ENCODE measurements at places on chromosomes 3 and 15.
A peak's percentile ranks its signal among the peaks of the same experiment; 100 is the strongest.

DNA sequence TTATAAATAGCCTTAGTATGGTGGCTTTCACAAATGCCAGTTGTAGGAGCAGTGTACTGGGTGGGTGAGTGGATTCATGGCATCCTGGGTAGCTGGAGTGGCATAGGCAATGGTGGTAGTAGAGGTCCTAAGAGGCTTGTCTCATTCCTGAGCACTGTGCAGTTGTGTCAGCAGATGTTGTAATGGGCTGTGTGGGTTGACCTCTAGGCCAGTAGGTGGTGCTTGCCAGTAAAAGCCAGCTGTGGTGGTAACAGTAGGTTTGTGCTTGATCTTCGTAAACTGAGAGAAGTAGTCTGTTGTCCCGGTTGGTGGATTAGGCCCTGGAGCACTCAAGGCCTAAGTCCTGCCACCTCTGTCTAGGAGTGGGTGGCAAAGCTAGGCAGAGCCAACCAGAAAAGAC lies 149.7 kb upstream of the SUCLG2 start:
- no peak for DNase-seq

DNA sequence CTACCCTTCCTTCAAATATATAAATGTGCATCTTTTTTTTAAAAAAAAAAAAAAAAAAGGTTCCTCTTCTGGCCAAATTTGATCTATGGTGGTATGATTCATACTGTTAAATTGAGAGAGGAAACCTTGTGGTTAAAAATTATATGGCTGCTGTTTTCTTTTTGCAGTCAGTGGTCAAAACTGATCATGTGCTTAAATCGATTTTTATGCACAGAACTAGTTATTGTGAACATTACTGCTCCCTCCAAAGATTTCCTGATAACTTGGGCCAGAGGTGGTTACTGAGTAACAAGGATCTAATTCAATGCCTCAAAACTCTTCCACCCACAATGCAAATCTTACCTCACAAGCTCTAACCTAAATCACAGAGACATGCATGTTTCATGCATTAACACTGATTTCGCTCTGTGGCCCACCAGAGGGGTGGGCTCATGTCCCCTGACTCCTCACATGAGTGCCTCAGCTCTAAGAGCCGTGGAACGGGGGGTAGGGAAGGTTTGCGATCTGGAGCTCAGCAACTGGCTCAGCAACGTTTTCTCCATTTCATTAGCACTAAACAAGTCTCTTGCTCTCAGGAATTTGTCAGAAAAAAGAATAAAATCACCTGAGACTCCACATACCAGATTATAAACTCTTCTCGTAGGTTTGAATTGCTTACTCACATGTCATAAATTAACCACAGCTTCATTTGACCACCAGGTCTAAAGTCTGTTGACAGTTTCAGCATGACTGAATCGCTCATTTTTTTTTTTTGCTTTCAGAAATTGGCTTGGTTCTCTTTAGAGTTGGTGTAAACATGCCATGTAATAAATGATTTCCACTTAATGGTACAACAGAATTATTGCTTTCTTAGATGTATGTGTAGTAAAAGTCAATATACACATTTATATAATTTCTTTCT lies 280.4 kb downstream of the CD47 start:
- no peak for DNase-seq

DNA sequence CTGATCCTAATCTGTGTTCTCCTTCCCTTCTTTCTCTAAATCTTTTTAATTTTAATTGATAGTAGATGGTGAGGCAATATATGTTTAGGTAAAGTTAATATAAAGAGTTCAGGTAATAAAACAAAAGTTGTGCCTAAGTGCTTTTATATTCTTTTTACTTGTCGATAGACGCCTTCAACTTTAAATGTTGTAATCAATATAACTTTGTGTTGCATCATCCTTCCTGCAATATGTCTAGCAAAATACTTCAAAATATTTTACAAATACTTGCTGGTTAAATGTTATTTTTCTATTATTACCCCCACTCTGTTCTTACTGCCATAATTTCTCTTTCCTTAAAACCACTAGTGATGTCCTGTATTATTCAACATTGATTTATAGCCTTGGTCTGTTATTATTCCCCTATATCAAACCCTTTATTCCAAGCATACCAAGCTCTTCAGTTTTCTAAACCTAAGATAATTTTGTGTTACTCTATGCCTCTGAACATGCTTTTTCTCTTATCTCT lies 92.4 kb downstream of the NAALADL2 start:
- DNase-seq: no peak

GRCh38 chr15:40595219-40595618 lies 1.2 kb downstream of the KNL1 start:
- no peak for DNase-seq

GRCh38 chr15:31338318-31338878 lies 11.8 kb downstream of the KLF13 start:
- DNase-seq: peak; percentile 56

DNA sequence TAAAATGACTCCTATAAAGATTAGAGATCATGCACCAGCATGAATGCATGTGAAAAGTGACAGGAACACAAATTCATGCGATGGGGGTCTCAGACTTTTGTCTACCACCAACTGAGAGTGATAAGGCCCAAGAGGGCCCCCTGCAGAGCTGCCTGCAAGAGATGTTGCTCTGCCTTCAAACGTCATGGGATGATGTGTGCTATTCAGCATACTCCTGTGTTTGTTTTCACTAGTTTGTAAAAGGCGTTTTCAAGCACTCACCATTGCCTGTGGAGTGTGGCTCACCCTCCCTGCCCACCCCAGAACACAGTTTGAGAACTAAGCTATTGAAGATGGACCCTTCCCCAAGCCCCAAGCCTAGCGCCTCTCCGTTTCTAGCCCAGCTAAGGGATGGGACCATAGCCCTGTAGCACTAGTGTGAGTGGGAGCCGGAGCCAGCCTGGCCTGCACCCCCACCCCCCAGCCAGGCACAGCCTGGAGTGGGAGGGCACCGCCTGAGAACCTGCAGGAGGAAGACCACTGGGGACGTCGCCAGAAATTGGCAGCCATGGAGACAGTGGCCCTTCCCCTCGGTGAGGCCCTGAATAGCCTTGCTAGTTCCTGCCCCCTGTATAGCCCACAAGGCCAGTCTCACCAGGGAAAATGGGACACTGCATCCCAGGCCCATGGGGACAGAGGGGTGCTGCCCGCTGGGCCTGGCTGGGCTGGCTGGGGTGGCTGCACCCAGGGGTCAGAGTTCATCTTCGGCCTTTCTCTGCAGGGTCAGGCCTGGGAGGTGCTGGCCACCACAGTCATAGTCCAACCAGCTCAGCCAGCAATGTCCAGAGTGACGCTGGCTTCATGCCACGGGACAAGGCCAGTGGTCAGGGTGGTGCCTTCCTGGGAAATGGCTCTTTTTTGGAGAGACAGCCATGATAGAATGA lies 22.6 kb upstream of the KLF13 start:
- no peak for DNase-seq

DNA sequence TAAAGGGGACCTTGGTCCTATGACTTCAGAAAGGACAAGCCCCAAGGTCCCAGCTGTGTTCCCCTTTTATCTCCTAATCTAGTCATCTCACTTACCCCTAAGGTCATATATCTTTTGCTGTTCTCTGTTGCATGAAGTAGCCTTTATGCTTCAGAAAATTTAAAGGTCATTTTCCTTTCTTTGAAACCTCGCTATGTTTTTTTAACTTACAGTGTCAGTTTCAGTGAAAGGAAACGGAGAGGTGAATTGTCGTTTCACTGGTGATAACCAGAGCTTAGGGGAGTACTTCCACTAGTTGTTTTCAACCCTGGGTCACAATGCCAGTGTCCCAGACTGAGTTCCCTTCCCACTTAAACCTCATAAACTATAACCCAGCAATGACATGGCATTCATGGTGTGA lies 357.4 kb downstream of the GAP43 start:
- DNase-seq: no peak

DNA sequence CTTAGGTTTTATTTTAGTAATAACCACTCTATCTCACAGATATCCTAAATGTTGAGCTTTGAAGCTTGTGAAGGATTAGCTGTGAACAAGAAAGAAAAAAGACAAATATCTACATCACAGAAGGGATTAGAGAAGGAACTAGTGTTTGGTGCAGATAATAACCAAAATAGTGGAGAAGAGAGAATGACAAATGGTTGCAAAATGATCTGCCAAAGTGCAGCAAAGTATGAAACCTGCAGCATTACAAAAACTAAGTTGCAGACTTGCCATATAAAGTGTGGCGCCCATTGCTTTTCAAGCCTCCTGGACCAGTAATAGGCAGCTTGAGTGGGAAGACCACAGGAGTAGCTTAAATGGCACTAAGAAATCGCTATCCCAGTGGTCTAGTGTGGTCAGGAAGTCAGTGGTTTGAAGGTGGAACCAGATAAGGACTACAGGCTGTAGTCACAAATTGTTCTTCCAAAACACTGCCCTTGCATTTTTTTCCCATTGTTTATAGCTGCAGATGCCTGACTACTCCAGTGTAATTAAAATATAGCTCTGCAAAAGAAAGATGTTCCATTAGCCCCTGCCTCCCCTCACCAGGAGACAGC lies 20.7 kb downstream of the TPM1 start:
- DNase-seq: no peak

GRCh38 chr3:42094691-42095391 lies 3.7 kb downstream of the TRAK1 start:
- DNase-seq: no peak

DNA sequence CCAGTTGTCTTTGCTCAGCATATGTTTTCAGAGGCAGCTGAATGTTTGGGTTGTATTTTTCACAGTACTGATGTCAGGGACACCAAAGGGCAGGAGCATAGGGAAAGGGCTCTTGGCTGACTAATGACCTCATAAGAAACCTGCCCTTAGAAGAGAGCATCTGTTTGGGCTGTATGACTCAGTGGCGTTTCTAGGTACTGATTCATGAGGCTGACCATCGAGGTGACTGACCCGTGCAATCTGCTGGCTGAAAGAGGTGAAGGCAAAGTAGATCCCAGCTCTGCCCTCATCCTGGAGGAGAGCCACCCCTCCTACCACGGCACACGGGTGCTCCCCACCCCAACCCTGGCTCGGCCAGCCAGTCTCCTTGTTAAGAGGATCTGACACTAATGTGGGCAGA lies 8.3 kb downstream of the LMCD1 start:
- peak; percentile 79 for DNase-seq

- DNase-seq: no peak
Measured at GRCh38 chr3:167650459-167650858, 3.3 kb downstream of the WDR49 start.

GRCh38 chr15:65248511-65249255 lies 37.4 kb upstream of the CILP start:
- no peak for DNase-seq

- peak; percentile 77 for DNase-seq
Measured at GRCh38 chr3:184737641-184738505, 26.0 kb upstream of the MAGEF1 start.

DNA sequence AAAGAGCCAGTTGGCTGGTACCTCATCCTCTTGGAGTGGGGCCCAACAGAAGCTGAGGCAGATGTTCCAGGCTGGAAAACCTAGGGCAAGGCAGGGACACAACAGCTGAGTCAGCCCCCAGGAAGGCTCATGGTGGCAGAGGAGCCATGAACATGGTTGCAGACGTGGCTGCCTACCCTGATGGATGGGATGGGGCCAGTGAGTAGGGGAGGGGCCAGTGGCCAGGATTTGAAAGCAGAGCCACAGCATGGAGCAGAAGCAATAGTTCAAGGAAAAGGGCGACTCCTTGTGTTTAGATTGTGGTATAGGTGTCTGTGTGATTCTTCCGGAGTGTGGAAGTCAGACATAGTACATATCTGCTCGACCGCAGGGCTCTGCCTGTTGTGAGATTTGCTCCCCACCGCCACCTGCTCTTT lies 24.2 kb downstream of the PXYLP1 start:
- peak; percentile 35 for DNase-seq

DNA sequence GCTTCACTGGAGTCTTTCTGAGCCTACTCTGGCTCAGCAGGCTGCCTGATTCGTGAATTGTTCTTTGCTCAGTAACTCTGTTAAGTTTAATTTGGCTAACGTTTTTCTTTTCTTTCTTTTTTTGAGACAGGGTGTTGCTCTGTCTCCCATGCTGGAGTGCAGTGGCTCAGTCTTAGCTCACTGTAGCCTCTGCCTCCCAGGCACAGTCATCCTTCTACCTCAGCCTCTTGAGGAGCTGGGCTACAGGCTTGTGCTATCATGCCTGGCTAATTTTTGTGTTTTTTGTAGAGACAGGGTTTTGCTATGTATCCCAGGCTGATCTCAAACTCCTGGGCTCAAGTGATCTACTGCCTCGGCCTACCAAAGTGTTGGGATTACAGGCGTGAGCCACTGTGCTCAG lies 165.0 kb downstream of the PEX5L start:
- DNase-seq: no peak

DNA sequence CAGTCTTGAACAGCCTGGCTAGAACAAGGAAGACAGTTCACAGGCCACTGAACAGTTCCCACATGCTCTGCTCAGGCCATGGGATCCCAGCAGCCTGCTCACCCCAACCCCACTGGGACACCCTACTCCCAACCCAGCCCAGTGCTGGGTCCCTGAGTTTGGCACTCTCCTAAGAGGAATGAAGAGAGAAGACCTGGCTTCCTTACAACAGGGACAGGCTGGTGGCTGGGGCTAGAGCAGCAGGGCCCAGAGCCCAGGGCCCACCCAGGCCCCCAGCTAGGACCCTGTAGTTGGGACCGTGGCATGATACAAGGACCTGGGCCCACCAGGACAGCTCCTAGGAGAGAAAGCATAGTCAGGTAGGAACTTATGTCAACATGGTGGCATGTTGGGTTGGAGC lies 43.4 kb downstream of the SEMA3G start:
- no peak for DNase-seq
